ENCODE measurements at places on chromosomes 11 and 22.

GRCh38 chr22:44894782-44895181 is 115.0 kb downstream of the PHF21B start:
- no peak for DNase-seq

DNA sequence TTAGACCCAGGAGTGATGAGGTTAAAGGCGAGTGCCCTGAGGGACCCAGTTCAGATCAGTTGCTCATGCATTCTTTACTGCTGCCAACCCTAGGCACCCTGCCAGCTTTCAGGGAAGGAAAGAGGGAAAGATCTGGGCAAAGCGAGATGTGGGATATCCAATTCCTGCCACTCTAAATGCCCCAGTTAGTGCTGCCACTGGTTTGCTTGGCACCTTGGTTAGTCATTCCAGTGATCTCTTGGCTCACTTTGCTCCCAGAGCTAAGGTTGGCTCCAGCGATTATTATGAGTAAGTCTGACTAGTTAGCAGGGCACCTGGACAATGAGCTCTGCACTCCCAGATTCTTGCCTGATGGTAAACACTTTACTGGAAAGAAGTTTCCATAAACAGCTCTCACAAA is 85.0 kb downstream of the INSC start:
- DNase-seq: no peak

- peak; percentile 45 for DNase-seq
Observed at GRCh38 chr11:99739464-99740089, 718.8 kb downstream of the CNTN5 start.

GRCh38 chr11:117205211-117205818 is 6.1 kb downstream of the TAGLN start:
- DNase-seq: no peak

DNA sequence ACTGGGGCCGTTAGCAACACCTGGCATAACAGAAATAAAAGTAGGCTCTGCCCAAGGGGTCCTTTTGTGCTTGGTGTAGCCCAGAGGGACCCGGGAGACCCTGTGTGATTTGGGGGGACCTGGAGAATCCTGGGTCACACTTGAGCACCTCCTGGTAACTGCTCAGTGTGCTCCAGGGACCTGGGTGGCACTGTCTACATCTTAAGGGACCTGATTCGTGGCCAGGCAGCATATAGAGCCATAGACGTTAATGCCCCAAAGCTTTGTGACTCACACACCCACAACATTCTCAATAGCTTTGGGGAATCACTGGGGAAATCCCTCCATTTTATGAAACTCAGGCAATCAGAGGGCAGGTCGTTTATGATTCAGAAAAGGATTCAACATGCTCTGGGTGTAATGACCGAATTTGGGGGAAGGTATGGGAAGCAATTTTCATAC is 3.6 kb upstream of the IGF2 start:
- no peak for DNase-seq

- no peak for DNase-seq
Observed at GRCh38 chr11:110762590-110762989, 50.4 kb upstream of the ARHGAP20 start.

- no peak for DNase-seq
Observed at GRCh38 chr11:79896258-79896657, 455.4 kb upstream of the TENM4 start.

DNA sequence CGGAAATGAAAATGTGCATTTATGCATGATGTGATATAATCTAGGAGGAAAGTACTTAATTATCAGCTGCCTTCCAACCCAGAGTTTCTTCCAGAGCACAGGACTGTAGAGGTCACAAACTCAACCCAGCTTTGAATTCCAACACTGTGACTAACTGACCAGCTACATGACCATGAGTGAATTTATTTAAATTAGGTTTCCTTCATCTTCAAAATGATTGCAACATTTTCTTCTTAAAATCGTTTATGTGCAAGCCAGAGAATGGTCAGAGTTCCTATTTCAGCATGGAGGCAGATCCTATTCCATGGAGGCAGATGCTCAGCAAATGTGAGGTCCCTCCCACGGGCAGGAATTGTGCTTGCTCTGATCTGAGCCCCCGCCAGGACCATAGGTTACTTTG is 42.4 kb downstream of the OSBP start:
- DNase-seq: no peak

- no peak for DNase-seq
Observed at GRCh38 chr11:96019810-96020747, 96.2 kb upstream of the MTMR2 start.

GRCh38 chr22:24435323-24435645 is 7.9 kb downstream of the ADORA2A start:
- DNase-seq: no peak

DNA sequence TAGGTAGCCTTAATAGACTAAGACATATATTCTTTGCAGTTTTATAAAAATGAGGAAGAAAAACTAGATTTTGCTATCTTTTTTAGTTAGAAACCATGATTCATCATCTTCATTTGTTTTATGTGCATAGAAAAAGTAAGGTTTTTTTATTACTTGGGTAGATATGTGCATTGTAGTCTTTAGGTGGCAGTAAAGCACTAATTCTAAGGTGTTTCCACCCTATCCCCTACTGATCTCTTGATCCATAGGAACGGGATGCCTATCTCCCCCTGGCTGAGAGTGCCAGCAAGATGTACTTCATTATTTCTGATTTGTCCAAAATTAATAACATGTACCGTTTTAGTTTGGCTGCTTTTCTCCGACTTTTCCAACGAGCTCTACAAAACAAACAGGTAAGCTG is 148.1 kb downstream of the DYNC2H1 start:
- DNase-seq: peak; percentile 64

DNA sequence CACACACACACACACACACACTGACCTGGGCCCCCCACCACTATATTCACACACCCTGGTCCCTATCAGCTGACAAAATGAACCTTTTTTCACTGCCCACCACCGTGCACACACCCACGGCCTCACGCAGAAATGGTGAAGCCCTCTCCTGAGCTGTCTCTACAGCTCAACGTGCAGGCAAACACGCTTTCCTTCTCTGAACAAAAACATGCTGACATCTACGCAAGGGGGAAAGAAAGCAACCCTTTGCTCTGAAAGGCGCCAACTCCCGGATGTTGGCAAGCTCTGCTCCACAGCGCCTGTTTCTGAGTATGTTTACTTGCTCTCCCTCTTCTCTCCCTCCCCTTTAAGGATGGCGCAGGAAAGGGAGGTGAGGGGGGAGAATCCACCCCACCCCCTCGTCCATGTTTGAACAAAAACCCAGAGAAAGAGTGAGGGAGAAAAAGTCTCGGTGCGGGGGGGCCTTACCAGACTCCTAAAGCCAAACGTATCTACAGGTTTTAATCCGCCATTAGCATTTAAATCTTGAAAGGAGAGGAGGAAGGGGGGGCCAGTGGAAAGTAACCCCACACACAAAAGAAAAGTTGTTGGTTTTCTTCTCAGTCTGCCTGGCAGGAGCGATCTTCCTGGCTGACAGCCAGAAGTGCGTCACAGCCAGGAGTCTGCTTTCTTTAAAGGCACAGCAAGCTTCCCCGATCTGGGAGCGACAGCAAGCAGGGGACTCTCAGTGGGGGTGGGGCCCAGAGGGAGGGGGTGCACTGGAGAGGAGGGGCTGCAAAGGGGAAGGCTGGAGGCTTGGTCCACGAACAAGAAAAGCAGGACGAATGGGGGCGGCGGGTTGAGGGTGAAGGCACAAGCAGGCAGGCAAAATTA is 39.6 kb downstream of the NUMA1 start:
- DNase-seq: peak; percentile 82

GRCh38 chr22:26431261-26431995 is 2.4 kb downstream of the ASPHD2 start:
- no peak for DNase-seq

- DNase-seq: no peak
Observed at GRCh38 chr22:21947040-21948014, 5.3 kb downstream of the PPM1F start.

DNA sequence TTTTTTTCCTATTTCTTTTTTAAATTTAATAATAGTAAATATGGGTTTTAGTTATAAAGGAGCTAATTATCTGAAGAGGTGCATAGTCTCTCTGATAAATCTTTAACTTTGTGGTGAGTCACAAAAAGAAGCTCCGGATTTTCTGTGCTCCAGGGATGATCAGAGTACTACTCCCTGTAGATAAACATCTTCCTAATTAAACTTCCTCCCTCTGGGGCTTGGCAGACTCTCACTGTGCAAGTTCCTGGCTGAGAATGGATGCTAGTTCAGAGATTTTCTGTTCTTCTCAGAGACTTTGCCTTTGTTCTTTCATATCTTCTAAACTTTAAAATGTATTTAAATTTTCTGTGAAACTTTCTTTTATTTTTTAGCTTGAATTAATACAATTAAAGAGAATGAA is at the start of gene OR10G7:
Gene OR10G7, minus strand, starts transcription at position 72 of the 400 bp plus-strand sequence. CDS start 2,324 bp downstream, outside the sequence.
- DNase-seq: no peak

DNA sequence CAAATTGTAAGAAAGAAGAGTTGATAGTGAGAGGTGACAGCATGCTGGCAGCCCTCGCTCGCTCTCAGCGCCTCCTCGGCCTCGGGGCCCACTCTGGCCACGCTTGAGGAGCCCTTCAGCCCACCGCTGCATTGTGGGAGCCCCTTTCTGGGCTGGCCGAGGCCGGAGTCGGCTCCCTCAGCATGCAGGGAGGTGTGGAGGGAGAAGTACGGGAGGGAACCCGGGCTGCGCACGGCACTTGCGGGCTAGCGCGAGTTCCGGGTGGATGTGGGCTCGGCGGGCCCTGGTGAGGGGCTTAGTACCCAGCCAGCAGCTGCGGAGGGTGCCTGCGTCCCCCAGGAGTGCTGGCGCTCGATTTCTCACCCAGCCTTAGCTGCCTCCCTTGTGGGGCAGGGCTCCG is 539.7 kb upstream of the CCDC179 start:
- no peak for DNase-seq

GRCh38 chr11:84817998-84818397 is 809.1 kb downstream of the DLG2 start:
- DNase-seq: no peak

- DNase-seq: no peak
Observed at GRCh38 chr22:50535113-50535512, 5.3 kb upstream of the TYMP start.

- no peak for DNase-seq
Observed at GRCh38 chr11:83006877-83007330, 64.8 kb downstream of the RAB30 start.

- no peak for DNase-seq
Observed at GRCh38 chr11:64477675-64478074, 113.3 kb upstream of the SLC22A12 start.

DNA sequence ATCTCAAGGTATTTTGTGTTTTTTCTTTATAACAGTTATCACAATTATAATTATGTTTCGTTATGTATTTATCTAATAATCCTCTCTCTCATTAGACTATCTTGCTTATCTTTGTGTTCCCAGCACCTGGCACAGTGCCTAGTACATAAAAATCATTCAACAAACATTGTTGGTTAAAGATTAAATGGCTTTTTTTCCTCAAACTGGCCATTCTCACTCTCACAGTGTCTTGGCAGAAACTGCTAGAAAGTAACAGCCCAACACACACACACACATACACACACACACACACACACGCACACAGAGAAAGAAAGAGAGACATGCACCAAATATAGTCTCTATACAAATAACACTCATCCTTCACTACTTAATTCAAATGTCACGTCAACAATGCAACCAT is 36.8 kb downstream of the OR10A6 start:
- no peak for DNase-seq

- peak; percentile 51 for DNase-seq
Observed at GRCh38 chr11:35893796-35894475, 49.9 kb upstream of the LDLRAD3 start.

DNA sequence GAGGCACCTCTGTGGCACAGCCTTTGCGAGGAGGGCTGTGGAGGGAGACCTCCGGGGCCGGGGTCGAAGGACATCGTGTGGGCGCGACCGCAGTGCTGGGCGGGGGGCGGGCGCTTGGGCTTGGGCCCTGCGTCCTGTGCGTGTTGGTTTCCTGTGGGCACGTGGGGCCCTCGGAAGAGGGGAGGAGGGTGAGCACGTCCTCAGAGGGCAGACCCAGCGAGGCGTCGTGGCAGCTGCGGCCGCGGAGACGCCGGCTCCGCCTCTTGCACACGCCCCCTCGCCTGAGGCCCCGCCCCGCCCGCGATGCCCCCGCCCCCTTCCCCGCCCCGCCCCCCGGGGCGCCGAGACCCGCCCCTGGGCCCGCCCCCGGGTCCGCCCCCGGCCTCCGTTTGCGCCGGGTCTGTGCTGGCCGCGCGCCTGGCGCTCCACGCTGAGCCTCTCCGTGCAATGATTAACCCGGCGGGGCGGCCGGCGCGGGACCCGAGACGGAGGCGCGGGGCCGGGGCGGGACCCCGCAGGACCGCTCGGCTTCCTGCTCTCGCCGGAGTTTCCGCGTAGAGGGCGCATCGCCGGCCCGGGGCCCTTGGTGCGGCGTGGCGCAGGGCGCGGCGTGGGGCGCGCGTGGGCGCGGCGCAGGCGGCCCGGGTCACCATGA is at the start of gene PRR5:
Gene PRR5, plus strand, starts transcription at position 381 of the 655 bp plus-strand sequence. Its CDS starts 271 bp downstream, at position 652.
- no peak for DNase-seq

GRCh38 chr11:122045181-122045586 is 70.8 kb downstream of the BLID start:
- DNase-seq: no peak

- DNase-seq: no peak
Observed at GRCh38 chr22:19360300-19360792, 68.8 kb upstream of the CLTCL1 start.

GRCh38 chr11:6606471-6607189 is 3.1 kb downstream of the ILK start:
- DNase-seq: peak; percentile 72

GRCh38 chr11:108483163-108483562 is 15.0 kb downstream of the POGLUT3 start:
- no peak for DNase-seq

GRCh38 chr11:16817351-16817750 is 78.9 kb downstream of the C11orf58 start:
- no peak for DNase-seq

DNA sequence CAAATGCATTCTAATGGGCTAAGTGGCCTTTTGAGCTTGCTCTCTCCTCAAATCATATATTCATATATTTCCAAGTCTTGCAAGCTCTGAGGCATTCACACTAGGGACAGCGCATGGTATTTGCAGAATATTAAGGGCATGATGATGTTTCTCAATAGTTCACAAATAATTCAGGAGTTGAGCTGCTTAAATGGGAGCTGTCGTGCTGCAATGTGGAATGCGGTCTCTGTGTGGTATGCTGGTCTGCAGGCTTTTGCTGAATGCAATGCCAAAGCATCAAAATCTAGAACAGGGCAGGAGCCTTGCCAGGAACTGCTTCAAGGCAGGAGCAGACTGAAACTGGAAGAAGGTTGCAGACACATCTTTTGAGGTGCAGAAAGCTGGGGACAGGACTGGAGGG is 1060.0 kb downstream of the TBC1D22A start:
- no peak for DNase-seq

- peak; percentile 28 for DNase-seq
Observed at GRCh38 chr11:130737866-130738431, 178.3 kb downstream of the SNX19 start.

DNA sequence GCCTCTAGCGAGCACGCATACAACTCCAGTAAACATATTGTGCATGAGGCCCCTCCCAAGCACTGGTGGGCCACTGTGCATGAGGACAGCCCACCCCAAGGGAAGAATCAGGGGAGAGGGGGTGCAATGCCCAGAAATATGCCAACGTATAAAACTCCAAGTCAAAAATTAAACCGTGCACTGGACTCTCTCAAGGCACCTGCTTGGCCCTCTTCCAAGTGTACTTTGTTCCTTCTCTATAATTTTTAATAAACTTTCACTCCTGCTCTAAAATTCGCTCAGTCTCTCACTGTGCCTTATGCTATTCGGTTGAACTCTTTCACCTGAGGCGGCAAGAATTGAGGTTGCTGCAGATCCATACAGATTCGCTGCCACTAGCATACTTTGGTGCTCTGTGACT is 465.3 kb upstream of the TENM4 start:
- no peak for DNase-seq

GRCh38 chr22:39287076-39287725 is 32.2 kb downstream of the RPL3 start:
- DNase-seq: no peak

- no peak for DNase-seq
Observed at GRCh38 chr22:29916007-29916544, 33.1 kb downstream of the MTMR3 start.

Data from NCI-H526 (cell line).